T-helper 2 cell treated with Interferon-gamma antibody and Interleukin-4, amounts not matched to agents 100 ng/mL and 5 ng/mL, for 36 hours (primary cell): ENCODE measurements at places on chromosomes 16 and 17. TPM values are rescaled to one million over a fixed set of nuclear protein-coding genes. Genes with fewer than 3 reads are reported as not detected.

Gene CCDC154
- 1.4 and 2.2 TPM in 2 replicates for total RNA-seq

Gene NPIPA2
- 5.8 and 7.7 TPM in 2 replicates for total RNA-seq

Gene PROCA1
- total RNA-seq = 5.9 and 6.9 TPM in 2 replicates

Gene NSMCE1
- 123 and 132 TPM in 2 replicates for total RNA-seq

Gene TBX6
- total RNA-seq = 0.89 and 1.0 TPM in 2 replicates

Gene DOC2B
- 0.09 and 0.34 TPM in 2 replicates for total RNA-seq

Gene CTF1
- total RNA-seq = 0.32 and 0.41 TPM in 2 replicates

Gene TEDC2
- total RNA-seq = 21.6 and 26.6 TPM in 2 replicates

Gene TEX19
- total RNA-seq = 0.09 and 0.14 TPM in 2 replicates

Gene FOXF1
- total RNA-seq = not detected in 2 replicates

Gene ITFG1
- total RNA-seq = 26.0 and 29.3 TPM in 2 replicates

Gene KRT12
- total RNA-seq = not detected in 2 replicates

Gene ODAD4
- total RNA-seq = 0.66 and 0.73 TPM in 2 replicates

Gene SGCA
- not detected in 2 replicates for total RNA-seq

Gene FXR2
- 30.3 and 31.7 TPM in 2 replicates for total RNA-seq

Gene ATP2A1
- 1.6 and 2.2 TPM in 2 replicates for total RNA-seq

Gene PPP1R27
- total RNA-seq = not detected in 2 replicates

Gene KRTAP3-1
- total RNA-seq = not detected in 2 replicates

Gene SMIM5
- total RNA-seq = 0.50 and 0.52 TPM in 2 replicates
